Activated naive CD4-positive, alpha-beta T cell (primary cell): ENCODE measurements at places on chromosomes 11 and 22.

- no peak for DNase-seq
These were observed 71.6 kb downstream of the CCDC34 start for GRCh38 chr11:27291302-27291889.

GRCh38 chr11:108198833-108199232 is 23.6 kb downstream of the NPAT start:
- no peak for DNase-seq

DNA sequence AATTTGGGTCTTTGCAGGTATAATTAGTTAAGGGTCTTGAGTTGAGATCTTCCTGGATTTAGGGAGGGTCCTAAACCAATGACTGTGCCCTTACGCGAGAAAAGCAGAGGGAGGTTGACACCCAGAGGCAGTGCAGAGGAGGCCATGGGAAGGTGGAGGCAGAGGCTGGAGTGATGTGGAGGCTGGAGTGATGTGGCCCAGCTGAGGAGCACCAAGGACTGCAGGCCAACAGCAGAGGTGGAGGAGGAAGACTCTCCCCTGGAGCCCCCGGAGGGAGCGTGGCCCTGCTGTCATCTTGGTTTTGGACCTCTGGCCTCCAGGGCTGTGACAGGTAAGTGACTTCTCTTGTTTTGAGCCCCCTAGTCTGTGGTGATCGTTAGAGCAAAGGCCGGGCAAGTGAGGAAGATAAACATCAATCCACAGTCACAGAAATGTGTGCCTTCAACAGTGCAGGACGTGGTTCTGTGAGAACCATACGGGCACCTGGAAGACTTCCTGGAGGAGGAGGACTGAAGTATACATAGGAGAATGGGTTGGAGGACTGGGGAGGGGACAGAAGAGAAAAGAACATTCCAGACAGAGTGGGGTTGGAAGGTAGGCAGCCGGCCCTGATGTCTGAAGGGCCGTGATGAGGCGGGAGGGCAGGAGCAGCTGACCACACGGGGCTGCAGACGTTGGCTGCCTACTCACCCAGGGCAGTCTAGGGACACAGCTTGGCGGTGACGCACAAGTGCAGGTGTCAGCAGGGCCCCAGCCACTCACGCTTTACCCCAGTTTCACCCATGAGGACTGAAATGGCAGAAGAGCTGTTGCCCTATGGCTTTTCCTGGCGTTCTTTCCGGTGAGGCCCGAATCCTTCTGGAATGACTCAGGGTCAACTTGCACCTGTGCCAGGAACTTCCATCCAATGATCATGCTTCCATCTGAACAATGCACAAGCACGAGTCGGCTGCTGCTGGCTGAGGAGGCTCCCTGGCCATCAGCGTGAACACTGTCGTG is 270.2 kb downstream of the CTTN start:
- DNase-seq = no peak

DNA sequence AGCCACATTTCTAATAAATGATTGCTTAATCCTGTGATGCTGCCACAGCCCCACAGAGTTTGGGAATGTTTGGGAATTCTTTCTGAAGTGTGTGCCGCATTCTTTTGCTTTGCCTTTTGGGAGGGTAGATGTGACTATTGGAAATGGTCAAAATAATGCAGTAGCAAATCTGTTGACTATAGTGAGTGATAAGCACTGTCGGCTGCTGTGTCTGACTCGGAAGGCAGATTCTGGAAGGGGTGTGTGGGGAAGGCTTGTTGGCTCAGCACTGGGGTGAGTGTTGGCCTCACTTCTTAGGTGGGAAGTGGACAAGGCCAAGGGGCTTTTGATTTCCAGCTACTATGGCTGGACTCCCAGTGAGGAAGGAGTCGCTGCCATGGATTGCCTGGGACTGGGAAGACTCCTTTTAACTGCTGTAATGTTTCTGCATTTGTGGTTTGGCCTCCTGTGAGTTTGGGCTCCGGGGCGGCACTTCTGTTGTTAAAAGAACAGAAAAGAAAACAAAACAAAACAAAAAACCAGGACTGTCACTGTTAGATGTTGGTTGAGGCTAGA is 20.1 kb downstream of the ZBTB16 start:
- no peak for DNase-seq
